ENCODE measurements at places on chromosomes 5 and 9.
A peak's percentile ranks its signal among the peaks of the same experiment; 100 is the strongest.

DNA sequence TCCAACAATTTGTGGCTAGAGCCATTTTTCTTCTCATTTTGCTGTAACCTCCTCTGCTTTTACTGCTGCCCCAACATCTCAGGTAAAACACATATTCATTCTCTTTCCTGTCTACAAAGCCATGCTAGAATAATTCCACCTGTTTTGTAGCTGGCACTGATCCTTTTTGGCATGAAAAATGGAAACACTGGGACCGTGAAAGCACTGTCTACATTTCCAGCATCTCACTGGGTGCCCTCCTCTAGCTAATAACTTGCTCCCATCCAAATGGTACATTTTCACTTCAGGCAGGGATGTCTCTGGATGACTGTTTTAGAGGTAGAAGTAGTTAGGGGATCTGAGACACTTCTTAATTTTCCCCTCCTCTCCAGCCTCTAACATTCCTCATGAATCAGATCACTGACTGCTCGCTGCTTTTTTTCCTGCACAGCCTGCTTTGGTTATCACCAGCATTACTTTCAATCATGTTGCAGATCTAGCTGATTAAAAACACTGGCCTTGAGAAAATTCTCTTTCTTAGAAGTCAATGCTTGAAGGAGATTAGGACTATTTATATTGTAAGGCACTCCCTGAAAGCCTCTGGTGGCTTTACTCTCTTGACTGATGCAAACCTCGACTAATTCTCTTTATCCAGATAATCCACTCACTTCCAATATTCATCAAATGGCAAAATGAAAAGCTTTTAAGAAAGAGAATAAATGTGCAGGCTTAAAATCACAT, 1312.6 kb upstream of the DMAC1 start:
- DNase-seq = no peak

GRCh38 chr5:151770383-151771258, 1.1 kb upstream of the G3BP1 start:
- no peak for DNase-seq

DNA sequence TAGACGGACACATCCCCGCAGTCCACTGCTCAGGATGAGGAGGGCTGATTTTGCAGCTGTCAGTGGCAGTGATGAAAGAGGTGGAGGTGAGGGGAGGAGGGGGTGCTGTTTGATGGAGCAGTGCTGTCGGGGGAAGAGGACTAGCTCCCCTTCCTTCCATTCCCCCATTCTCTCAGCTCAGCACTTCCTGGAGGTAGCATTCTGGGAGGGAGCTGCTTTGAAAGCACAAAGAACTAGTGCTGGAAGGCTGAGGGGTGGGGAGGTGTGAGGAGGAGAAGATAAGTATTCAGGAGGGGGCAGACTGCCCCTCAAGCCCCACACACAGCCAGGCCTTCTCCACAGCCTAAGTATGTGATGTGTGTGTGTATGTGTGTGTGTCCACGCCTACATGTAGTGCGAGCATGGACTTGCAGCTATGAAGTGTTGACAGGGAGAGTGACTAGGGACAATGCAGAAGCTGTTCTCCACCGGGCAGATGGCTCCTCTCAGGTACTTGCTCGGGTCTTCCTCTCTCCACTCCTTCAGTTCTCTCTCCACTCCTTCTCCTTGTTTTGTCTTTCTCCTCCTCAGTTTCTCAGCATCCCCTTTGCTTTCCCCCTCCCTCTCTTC, 65.5 kb upstream of the HSPA9 start:
- DNase-seq = no peak

DNA sequence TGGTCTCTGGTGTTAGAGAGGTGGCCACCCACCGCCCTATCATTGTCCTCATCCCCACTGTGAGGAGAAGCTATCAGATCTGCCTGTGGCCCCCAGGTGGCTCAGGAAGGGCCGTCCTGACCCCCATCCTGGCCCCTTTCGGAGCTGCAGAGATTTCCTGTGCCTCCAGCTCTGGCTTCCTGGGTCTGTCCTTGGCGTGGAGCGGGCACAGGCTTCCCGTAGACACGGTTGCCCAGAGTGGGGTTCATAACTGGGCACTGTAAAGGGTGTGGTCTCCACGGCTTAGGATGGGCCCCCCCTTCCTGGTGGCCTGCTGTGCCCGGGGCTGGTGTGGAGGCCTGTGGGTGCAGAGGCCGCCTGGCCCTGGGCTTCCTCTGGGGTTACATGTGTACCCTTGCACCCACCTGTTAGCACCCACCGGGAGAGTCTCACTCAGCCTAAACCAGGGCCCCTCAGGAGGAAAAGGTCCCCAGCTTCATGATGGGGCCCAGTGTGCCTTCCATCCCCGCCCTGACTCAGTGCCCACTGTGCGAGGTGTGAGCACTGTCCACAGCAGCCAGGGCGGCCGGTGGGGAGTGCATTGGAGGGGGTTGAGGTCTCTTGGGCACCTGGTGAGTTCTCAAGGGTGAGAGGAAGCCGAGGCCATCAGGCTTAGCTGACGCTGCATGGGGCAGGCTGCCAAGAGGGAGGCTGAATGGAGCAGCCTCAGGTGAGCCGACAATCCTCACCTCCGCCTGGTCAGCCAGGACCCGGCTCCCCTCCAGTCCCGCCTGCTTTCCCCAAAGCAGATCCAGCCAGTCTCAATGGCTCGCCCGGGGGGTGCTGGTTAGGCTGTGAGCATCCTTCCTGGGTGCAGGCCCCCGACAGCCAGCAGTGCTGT, 15.3 kb upstream of the AJM1 start:
- DNase-seq = no peak

DNA sequence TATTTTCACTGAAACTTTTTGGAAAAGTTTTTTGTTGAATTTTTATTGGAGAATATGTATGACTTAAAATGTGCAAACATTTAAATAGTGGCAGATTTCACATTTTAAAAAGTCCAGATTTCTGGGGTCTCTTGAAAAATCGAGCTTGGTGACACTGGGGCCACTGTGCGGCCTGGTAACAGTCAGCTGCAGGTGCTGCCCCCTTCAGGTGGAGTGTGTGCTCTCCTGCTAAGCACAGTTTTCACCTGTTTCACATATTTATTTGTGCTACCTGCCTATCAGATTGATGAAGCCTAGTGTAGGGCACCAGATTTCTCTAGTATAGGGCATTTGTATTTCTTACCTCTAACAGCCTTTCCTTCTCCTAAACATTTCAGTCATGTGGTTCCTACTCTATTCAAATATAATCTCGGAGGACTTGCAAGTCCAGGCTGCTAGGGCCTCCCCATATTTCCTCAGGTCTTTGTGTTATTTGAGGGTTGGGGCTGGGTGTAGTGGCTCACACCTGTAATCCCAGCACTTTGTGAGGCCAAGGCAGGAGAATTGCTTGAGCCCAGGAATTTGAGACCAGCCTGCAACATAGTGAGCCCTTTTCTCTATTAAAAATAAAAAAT, 95.8 kb upstream of the KLF9 start:
- DNase-seq = peak; percentile 28

GRCh38 chr5:79436821-79437220, 77.1 kb downstream of the HOMER1 start:
- DNase-seq = no peak

GRCh38 chr9:109499631-109500410, 1.7 kb upstream of the PTPN3 start:
- DNase-seq = no peak

- no peak for DNase-seq
Observed at GRCh38 chr5:67773411-67774266, 441.9 kb upstream of the PIK3R1 start.

All from activated CD4-positive, alpha-beta T cell treated with anti-CD3 and anti-CD28 coated beads, Interleukin-2, amount 50 U/mL, for 16 hours (primary cell).